ENCODE measurements at places on chromosomes 11 and 22.

- DNase-seq: no peak
Observed at GRCh38 chr11:70118642-70119041, 40.5 kb downstream of the ANO1 start.

GRCh38 chr11:117909611-117910382 lies 19.4 kb downstream of the TMPRSS13 start:
- DNase-seq: no peak

GRCh38 chr11:92225568-92226330 lies 1.1 kb downstream of the FAT3 start:
- DNase-seq: peak; percentile 24

- peak; percentile 55 for DNase-seq
Observed at GRCh38 chr22:41831828-41832552, 915 bp upstream of the SREBF2 start.

DNA sequence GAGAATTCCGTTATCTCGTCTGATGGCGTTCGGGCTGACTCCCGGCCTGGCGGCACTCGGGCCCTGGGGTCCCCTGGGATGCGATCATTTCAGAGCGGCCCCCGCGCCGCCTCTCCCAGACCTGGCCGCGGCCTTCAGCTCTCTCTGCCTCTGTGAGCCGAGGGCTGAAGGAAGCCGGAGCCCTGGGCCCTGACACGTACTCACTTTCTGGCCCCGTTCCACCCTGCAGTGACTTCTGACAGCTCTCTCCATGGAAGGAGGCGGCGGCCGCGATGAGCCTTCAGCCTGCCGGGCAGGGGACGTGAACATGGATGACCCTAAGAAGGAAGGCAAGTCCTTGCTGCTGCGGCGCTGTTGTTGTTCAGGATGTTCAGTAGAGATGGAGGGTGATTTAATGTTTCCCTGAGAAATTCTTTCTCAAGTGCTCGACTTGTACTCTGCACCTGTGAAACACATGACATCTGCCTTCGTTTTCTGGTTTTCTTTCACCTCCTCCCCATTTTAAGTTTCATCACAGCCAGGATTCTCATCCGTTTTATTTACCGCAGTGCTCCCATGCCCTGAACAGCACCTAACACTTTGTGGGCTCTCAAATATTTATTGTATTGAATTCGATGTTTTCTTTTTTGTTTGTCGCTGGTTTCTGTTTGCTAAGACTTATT lies 612 bp downstream of the GTSE1 start:
- no peak for DNase-seq

- no peak for DNase-seq
Observed at GRCh38 chr11:107118025-107118720, 99.9 kb upstream of the GUCY1A2 start.

DNA sequence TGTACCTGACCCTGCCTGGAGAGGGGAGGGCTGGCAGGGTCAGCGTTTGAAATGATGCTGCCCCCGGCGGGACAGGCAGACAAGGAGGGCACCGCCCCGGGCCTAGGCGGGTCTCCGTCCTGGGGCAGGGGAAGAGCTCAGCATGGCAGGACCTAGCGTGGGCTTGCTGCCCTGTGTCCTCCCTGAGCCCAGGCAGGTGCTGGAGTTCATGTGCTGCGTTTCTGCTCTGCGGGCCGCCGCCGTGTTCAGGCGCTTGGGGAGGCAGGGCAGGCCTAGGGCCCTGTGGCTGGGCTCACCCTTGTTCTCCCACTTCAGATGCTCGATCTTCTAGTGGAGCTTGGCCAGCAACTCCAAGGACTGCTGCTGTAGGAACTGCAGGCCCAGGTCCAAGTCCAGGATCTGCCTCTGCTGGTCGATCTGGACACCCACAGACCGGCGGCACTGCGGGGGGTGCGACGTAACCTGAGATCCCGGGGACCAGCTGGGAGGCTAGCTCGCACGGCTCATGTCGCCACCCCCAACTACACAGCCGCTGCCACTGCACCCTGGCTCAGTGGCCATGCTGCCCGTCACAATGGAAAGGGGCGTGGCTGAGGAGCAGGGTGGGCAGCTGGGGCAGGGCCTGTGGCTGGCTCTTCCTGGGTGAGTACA lies 84.4 kb downstream of the MED15 start:
- DNase-seq: no peak

GRCh38 chr11:70244698-70245097 lies 25.8 kb upstream of the PPFIA1 start:
- DNase-seq: no peak

DNA sequence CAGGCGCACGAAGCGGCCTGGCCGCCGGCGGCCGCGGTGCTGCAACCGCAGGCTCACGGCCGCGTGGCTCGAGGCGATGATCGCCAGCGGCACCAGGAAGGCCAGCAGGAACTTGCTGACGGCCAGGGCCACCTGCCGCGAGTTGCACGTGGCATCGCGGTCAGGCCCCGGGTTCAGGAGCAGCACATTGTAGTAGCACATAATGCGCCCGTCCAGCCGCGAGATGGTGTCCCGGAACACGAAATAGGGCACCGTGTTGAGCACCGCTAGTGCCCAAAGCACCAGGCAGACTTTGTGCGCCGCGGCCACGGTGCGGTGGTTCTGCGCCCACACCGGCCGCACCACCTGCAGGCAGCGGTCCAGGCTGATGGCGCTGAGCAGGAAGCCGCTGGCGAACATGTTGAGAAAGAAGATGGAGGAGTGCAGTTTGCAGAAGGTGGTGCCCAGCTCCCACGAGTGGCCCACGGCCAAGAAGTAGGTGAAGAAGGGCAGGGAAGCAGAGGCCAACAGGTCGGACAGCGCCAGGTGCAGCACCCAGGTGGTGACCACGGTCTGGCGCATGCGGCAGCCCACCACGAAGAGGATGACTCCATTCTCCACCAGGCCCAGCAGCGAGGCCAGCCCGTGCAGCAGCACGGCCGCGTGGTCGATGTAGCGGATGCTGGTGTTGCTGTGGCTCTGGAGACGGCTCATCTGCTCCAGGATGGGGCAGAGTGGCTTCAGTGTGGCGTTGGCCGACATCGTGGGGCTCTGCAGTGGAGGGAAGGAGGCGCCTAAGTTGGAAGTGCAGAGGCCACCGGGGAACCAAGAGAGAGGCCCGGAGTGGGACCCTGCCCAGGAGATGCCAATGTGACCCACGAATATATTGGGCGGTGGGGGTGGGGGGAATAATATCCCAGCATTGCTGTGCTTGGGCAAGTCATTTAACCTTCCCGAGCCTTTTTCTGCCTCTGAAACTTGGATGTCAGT lies 2.5 kb downstream of the PTGDR2 start:
- no peak for DNase-seq

DNA sequence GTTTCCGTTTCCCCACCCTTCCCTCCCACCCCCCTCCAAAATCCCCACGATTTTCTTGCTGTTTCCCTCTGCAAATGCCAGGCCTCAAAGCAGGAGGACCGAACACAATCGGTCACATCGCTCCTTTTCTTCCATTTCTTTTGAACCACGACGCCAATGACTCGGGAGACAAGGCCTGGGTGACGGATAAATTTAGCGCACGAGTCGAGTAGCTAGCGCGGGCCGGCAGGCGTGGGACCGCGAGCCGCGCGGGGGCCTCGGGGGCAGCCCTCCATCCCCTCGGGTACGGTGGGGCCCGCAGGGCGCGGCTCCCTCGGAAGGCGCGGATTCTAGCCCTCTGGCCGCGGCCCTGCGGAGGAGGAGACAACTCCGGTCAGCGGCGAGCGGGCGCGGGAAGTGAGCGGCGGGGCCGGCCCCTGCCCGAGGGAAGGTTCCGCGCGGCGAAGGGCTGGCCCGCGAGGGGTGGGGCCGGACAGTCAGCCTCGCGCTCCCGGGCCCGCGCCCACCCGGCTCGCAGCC lies 414 bp downstream of the JOSD1 start:
- peak; percentile 43 for DNase-seq

DNA sequence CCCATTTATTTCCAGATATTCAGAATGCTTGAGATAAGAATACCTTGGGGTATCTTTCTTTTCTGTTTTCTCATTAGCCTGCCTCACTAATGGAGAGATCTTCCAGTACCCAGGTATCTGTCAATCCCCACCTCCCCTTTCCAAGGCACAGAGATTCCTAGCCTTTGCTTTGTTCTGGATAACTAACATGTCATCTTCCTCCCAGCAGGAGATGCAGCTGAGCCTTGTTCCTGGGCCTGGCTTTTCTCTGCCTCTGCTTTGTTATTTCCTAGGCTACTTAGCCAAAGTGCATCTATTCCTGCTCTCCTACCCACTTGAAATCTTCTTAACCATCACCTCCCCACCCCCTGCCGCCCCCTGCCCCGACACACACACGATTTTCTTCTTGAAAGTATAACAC lies 297.1 kb downstream of the NELL1 start:
- no peak for DNase-seq

DNA sequence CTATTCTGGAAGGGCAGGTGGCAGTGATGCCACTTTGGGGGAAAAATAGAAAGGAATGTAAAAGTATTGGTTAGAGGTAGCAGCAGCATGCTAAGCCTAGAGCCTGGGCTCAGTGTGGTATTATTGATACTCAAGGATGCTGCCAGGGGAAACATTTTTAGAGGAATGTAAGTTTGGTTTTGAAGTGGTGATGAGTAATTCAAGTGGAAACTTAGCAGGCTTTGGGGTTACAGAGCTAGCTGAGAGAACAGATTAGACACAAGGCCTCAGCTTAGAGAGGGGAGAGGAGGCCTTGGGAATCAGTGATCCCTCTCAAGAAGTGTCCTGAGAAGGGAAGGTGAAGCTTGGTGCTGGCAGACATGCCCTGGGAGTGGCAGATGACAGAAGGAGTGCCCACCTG lies 32.9 kb upstream of the DDI1 start:
- DNase-seq: no peak
